Stimulated activated CD4-positive, alpha-beta T cell treated with anti-CD3 and anti-CD28 coated beads, Interleukin-12 subunit alpha, Interleukin-12 subunit beta, amount 100 ng/mL, for 48 hours (primary cell): ENCODE measurements at places on chromosomes 3 and 15.

- DNase-seq, result peak; percentile 11
Measured at GRCh38 chr15:66004618-66005262, 135.4 kb downstream of the RAB11A start.

DNA sequence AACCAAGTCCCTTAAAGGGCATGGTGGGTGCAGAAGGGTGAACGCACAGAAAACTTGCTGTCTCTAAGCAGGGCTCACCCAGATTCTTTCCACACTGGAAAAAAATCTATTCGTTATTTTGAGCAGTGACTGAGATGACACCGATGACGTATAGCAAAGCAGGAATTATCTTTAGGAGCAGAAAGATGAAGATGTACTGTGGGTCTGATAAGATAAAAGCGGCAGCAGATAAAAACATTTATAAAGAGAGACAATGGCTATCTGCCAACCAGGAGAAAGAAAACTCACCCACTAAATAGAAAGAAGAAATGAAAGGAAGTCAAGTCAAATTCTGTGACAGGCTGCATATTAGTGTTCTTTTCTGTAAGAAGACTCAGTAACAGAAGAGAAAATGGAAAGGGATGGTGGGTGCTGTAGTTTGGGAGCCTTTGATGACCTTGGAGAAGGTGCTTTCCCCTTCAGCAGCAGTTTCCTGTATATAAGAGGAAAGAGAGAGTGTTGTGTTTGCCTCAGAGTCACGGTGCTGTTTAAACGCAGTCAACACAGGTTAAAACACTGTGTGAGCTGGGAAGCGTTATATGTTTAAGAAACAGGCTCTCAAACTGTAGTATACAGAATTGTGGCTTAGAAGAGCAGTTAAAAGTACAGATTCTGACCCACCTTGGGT, 111.6 kb downstream of the AQP9 start:
- no peak for DNase-seq

- peak; percentile 37 for DNase-seq
Measured at GRCh38 chr15:91099616-91099994, 452 bp upstream of the SV2B start.

GRCh38 chr3:4745235-4745610, 234.0 kb upstream of the BHLHE40 start:
- DNase-seq, result no peak

DNA sequence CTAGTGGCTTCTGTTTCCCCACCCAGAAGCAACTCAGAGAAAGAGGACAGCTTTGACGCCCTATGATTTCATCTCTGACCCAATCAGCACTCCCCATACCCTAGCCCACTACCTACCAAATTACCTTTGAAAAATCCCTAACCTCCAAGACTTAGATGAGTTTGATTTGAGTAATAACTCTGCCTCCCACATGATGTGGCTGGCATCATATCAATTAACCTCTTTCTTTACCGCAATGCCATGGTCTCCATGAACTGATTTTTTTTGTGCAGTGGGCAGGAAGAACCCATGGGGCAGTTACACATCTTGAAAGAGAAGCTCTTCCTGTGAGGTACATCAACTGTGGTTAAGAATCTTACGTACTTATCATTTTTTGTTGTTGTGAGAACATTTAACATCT, 25.5 kb upstream of the APOD start:
- no peak for DNase-seq

GRCh38 chr3:88114878-88115549, 34.7 kb upstream of the C3orf38 start:
- DNase-seq, result no peak

- no peak for DNase-seq
Measured at GRCh38 chr3:58991026-58991425, 58.8 kb downstream of the CFAP20DC start.

- DNase-seq, result no peak
Measured at GRCh38 chr15:35738370-35738769, 192.4 kb upstream of the DPH6 start.

DNA sequence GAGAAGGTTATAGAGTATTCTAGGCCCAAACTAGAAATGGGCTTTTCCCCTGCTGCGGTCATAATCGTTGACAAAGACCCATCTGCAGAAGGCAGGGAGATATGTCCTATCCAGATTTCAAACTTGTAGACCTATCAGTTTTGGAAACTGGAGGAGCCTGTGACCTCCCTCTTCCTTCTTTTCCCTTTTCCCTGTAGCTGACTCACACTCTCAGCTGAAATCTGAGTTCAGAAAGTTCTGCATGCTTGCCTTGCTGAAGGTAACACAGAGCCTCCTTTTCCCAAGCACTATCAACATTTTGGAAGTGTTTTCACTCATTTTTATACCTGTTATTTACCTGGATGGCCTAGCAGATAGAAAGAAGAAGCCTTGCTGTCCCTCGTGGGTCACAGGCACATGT, 59.1 kb upstream of the PSMD6 start:
- DNase-seq, result no peak

GRCh38 chr15:60594071-60594470, 115.1 kb upstream of the ICE2 start:
- no peak for DNase-seq

- no peak for DNase-seq
Measured at GRCh38 chr3:193124861-193125260, 116.2 kb upstream of the PLAAT1 start.

- DNase-seq, result no peak
Measured at GRCh38 chr3:157692468-157692867, 189.3 kb upstream of the VEPH1 start.

DNA sequence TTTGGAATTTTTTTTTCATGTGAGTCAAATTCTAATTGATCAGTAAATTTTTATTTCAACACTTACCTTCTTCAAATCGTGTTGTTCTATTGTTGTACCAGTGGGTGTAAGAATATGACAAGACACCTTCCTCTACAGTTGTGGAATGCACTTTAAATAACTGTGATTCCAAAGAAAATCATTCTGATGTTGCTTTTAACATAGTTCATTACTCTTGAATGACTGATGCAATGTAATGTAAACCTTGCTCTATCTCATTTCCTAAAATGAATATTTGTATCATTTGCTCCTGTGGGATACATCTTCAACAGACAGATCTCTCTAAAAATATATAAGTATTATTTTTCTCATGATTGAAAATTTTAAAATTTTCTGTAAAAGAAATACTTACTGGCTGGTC, 313.4 kb downstream of the RBMS3 start:
- no peak for DNase-seq

GRCh38 chr15:45522328-45523165, at the start of gene SLC30A4:
SLC30A4 (minus strand) TSS chr15:45522755; CDS start chr15:45522354, 401 bp downstream.
- no peak for DNase-seq

DNA sequence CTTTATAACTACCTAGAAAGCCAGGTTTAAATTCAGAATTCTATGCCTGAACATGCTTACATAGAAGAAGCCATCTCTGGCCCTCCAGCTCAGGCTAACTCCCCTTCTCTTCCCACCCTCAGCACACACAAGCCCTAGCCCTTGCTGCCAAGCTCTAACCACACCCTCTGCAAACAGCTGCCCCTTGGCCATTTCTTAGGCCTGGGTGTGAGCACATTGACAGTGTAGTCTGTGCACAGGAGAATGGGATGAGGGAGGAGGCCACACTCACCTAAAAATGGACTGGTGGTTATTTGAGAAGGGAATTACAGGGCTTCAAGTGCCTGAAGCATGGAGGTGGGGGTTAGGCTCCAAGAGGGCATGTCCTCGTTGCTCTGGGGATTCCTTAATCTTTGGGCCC, 42.3 kb upstream of the SLC25A36 start:
- DNase-seq, result no peak

- no peak for DNase-seq
Measured at GRCh38 chr3:71218508-71218907, 365.0 kb downstream of the FOXP1 start.

DNA sequence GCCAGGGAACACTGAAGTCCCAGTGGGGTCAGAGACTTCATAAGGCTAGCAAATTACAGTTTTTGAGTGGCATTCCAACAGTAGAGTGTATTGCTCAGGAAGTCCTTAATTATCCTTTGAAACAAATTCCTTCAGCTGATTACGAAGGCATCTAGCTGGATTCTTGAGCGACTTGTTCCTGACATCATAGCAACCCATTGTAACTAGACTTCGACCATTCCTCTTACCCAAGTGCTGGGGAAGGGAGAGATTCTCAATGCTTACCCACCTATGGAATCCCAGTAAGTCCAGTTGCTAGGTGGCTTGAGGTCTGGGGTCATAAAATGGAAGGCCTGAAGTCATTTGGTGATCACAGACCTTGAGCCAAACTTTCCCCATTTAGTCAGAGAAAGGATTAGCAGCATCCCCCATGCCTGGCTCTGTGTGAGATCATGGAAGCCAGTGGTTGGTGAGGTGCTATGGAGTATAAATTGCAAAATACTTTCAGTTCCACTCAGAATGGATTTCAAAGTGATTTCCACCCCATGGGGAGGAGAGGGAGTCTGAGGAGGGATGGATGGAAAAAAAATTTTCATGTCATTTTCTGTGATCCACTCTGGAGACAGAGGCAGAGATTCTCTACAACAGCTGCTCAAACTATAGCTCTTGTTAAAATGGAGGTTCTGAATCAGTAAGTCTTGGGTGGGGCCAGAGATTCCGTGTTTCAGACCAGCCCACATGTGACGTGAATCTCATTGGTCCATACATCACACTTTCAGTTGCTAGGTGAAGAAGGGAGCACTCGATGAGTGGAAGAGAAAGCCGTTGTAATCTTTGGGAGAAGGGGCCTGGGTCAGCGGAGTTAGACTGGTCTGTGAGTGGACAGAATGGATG, 45.7 kb downstream of the CD86 start:
- DNase-seq, result peak; percentile 12
